ENCODE measurements at places on chromosomes 2 and 18.

DNA sequence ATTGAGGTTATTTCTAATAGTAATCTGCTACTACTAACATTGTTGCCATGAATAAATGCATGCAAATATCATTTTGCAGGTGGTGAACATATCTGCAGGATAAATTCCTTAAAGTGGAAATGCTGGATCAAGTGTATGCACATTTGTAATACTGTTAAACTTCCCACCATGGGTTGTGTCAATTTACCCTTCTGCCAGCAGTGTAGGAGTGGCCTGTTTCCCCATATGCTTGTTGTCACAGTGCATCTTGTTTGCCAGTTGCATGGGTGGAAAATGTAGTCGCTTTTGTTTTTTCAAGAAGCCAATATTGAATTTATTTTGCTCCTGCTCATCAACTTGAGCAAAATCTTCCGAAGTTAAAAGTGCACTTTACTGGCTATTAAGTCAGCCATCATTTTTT lies 139.0 kb upstream of the ACKR3 start:
- DNase-seq: no peak

- DNase-seq: no peak
Observed at GRCh38 chr2:226644399-226644865, 155.2 kb downstream of the IRS1 start.

- peak; percentile 46 for DNase-seq
Observed at GRCh38 chr2:144330951-144331673, 188.8 kb downstream of the ZEB2 start.

DNA sequence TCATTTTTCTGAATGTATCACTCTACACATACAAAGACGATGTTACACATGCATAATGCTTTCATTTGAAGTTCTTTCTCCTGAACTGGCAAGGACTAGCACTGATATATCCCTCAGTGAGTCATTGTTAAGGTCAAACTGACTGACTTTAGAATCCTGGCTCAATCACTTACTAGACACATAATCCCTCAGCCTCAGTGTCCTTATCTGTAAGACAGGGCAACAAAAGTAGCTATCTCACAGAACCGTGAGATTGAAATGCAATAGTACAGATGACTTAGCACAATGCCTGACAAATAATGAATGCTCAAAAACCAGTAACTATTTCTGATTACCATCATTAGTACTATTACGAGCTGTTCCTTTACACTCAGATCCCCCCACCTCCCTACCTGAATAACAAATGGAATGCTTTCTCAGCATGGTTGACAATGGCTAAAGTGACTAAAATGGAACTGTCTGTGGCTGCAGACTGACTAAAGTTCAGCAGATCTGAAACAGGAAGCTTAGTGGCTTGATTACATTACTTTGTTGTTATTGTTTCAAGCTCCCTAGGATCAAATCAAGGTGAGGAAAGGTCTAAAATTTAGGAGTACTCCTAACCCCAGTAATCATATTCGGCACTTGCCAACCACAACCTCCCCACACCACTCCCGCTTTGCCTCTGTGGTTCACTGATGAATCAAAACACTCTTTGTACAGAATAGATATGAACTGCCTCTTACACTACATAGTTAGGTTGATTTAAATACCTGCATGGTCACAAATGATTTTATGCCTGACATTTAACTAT lies 35.8 kb upstream of the CACNB4 start:
- DNase-seq: no peak

GRCh38 chr2:209208211-209208610 lies 215.6 kb upstream of the MAP2 start:
- no peak for DNase-seq

- peak; percentile 15 for DNase-seq
Observed at GRCh38 chr2:7572450-7572849, 655.2 kb downstream of the RNF144A start.

- DNase-seq: no peak
Observed at GRCh38 chr2:7736646-7737305, 819.6 kb downstream of the RNF144A start.

DNA sequence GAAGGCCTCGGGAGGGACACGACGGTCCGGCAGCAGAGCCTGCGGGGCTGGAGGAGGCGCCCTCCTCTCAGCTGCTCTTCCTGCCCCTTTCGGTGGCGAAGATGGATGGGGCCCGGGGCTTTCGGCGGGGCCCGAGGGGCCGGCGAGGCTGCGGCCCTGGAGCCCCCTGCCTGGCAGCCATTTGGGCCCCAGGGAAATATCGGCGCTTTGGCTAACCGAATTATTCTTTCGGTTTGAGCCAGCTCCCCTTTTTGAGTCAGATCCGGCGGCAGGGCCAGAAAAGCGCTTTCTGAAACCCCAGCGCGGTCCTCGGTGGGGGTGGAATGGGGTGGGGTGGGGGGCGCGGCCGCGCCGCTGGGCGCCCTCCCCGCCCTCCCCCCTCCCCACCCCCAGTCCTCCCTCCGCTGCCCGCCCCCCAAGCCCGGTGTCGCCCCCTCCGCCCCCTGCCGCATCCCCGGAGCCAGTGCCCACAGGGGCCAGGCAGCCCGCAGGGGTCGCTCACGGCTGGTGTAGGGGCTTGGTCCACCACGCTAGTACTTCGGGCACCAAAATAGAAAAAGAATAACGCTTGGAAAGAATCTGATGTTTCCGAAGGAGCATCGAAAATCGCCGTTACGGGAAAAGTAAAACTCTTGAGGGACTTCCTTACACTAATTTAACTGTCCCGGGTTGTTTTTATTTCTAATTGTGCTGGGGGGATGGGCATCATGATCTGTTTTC lies 9.1 kb upstream of the ARID5A start:
- DNase-seq: peak; percentile 63

DNA sequence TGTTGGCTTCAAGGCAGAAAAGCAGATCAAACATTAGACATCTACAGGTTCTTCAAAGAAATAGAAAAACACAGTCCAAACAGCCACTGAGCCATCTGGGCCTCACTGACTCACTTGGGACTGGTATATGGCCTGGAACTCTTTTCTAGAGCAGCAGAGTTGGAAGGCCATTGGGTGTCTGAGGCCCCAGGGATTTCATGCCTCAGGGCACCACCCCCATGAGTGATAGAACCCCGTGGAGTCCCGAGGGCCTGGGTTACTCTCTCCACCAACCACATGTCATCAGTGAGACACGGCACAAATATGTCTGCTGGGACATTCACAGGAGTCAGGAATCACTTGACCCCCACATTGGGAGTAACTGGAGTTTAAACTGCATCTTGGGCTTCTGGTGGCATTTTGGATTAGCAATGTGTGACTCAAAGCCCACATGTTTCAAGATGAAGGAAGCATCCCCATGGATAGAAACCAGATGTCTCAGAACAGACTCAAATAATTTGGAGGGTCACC lies 44.0 kb downstream of the CAPN13 start:
- DNase-seq: no peak

- DNase-seq: no peak
Observed at GRCh38 chr18:73733806-73734314, 413.8 kb downstream of the FBXO15 start.

GRCh38 chr2:58571181-58571852 lies 330.2 kb upstream of the FANCL start:
- no peak for DNase-seq

- DNase-seq: no peak
Observed at GRCh38 chr18:49812286-49813068, 856 bp downstream of the ACAA2 start.

- no peak for DNase-seq
Observed at GRCh38 chr18:23054553-23054952, 80.7 kb upstream of the CABLES1 start.

- DNase-seq: no peak
Observed at GRCh38 chr2:29729401-29729800, 192.0 kb downstream of the ALK start.

DNA sequence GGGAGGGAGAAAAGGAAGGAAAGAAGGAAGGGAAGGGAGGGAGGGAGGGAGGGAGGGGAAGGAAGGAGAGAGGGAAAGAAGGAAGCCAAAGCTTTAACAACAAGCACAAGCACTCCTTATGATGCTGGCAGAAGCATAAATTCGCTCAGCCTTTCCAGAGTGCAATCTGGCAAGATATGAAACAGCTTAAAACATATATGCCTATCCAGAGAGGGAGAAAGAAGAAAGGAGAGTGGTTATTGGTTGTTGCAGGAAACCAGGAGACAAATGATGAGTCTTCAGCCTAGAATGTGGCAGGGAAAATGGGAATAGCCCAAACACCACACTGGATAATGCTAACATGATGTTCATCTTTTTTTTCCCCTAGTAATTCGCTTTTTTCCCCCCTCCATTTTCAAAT lies 64.0 kb downstream of the STPG4 start:
- no peak for DNase-seq

DNA sequence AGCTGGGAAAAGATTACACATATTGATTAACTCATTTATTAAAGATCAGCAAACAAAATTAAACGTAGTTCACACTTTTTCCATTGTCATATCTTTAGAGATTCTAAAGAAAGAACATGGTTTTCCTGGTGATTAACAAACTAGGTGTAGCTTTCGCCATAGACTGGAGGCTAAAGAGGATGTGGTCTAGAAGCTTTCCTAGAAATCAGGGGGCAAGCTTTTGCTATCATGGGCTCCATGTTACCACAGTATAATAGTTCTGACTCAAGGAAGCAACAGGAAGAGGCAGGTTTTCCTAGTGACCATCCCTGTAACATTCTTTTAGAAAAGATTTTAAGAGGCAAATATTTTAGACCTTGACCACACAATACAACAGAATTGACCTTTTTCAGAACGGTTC lies 232.7 kb downstream of the METTL4 start:
- DNase-seq: no peak

GRCh38 chr2:46144133-46144800 lies 152.9 kb upstream of the EPAS1 start:
- no peak for DNase-seq

GRCh38 chr2:19435815-19436214 lies 77.4 kb upstream of the OSR1 start:
- DNase-seq: no peak

GRCh38 chr2:176650104-176650837 lies 381.0 kb downstream of the MTX2 start:
- no peak for DNase-seq

GRCh38 chr2:197969391-197969893 lies 165.0 kb downstream of the PLCL1 start:
- no peak for DNase-seq

DNA sequence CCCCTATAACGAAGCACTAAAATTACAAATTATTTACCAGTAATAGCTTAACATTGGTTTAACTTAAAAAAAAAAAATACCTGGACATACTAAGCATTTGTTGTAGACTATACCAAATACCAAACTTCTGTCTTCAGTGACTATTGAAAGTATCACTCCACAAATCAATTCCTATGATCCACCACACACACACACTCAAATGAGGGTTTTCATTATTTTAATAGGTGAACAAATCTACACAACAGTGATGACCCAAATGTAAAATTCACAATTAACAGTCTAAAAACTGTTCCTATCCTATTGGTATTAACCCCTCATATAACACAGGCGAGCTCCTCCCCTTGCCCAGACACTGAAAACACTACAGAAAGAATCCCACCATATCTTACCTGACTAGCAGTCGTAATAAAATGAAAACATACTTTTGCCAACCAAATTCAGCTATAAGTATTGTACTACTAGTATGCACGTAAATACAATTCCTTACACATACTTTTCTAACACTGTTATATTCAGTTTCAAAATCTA lies 2.5 kb downstream of the SP3 start:
- DNase-seq: no peak

- no peak for DNase-seq
Observed at GRCh38 chr2:64622443-64623241, 31.1 kb downstream of the SERTAD2 start.

DNA sequence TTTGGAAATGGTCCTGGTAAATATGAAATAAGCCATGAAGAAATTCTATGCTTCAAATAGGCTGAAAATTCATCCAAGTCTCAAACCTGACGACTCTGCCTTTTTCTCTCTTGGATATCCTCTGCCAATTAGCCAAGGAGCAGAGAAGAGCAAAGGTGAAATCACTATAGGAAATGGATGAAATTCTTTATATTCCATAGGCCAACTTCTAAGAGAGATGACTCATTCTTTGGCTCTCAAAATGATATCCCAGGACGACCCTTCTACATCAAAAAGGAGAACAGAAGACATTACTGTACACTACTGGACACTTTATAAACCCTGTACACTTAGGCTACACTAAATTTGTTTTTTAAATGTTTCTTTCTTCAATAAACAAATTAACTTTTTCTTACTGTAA lies 22.7 kb downstream of the PDE1A start:
- DNase-seq: no peak

DNA sequence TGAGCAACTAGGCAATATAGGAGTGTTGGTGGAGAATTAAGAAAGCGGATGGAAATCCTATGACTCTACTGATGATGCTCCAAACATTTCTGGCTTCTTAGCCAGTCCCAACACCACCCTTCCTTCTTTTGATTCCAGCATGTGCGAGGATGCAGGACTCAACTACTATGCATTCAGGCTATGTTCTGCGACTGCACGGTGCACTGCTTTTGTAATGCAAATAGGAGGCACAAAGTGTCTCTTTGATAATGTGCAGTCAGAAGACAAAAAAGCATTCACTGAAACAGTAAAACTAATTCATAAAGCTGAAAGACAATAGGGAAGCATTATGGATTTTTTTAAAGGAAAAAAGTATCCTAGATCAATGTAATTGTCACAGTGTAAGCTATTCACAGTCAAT lies 106.7 kb downstream of the MEIS1 start:
- no peak for DNase-seq

DNA sequence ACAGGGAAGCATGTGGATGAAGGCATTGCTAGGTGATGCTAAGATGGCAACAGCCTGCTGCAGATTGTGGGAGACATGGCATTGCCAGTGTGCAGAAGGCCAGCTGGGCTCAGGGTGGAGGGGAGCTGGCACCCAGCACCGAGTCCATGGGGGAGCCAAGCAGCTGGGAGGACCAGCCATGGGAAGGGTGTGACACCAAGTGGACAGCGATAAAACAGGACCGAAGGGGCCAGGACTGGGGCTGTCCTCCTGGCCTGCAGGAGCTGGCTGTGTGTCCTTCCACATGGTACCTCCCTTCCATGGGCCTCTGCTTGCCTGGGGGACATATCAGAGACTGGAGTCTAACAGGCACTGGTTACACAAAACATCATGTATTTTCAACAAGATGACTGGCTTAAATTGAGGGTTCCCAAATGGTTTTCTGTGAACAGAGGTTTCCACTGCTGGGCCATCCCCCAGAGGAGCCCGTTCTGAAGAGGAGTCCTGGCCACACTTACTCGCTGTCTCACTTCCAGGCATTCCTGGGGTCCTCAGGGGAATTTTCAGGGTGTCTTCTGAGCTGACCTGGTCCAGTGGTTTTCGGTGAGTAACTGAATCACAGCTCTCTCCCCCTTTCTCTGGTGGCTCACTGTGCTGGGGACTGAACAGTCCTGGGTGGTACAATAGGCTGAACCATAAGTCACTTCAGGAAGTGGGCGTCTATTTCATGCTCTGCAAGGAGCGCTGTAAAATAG lies 60.4 kb upstream of the TNP1 start:
- DNase-seq: no peak

DNA sequence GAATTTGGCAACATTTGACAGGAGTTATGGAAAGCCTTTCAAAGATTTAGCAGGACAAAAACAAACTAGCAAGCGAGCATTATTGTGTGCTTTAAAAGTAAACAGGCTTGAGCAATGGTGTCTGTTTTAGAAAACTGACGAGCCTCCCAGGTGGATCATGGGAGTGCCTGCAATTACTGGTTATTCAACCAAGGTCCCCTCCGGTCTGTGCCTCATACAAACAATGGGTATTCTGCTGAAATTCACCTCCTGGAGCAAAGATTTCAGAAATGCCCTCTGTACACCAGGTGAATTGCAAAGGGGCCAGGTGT lies 22.4 kb downstream of the RTP5 start:
- DNase-seq: no peak
